Stomach (tissue), 19 donors: ENCODE measurements at places on chromosomes 11 and 22. TPM values are rescaled to one million over a fixed set of nuclear protein-coding genes. Genes with fewer than 3 reads are reported as not detected.

OR51E1 gene
- not detected for polyA plus RNA-seq

- no peaks in the 10 kb centered on the region for H3K4me1 ChIP-seq
- H3K4me3 ChIP-seq: no peak overlapping the region
- no peaks in the 10 kb centered on the region for H3K36me3 ChIP-seq
- H3K27me3 ChIP-seq: no peaks in the 10 kb centered on the region
- H3K27ac ChIP-seq: no peak overlapping the region
Measured at GRCh38 chr11:96075532-96075959, 151.6 kb upstream of the MTMR2 start.

DNA sequence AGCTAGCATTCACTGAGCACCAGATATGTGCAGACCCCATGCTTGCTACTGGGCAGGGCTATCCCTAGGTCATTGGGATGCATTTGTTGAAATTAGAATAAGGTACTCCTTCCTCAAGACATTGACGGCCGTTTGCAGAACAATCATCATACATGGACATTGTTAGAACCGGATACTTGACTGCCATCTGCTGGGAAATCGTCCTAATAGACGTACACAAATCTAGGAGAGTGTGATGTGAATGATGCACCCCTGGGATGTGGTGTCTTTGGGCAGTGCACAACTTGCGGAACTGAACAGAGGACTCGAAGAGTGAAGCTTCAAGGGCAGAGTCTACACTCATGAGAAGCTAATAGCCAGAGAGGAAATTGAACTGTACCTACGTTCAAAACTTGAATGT lies 35.9 kb downstream of the MYO18B start:
- no peak overlapping the region for H3K4me3 ChIP-seq
- no peak overlapping the region for H3K27ac ChIP-seq
- H3K36me3 ChIP-seq: no peaks in the 10 kb centered on the region
- DNase-seq: no peak

TTC36 gene
- polyA plus RNA-seq: not detected

GRCh38 chr22:29256606-29257325 lies 11.0 kb downstream of the RHBDD3 start:
- no peaks in the 10 kb centered on the region for H3K27me3 ChIP-seq
- DNase-seq: no peak
- H3K27ac ChIP-seq: no peak overlapping the region
- H3K36me3 ChIP-seq: peaks cover 23% of the 10 kb centered on the region
